NCI-H2081 (cell line): ENCODE measurements at places on chromosomes 2 and 18.

DNA sequence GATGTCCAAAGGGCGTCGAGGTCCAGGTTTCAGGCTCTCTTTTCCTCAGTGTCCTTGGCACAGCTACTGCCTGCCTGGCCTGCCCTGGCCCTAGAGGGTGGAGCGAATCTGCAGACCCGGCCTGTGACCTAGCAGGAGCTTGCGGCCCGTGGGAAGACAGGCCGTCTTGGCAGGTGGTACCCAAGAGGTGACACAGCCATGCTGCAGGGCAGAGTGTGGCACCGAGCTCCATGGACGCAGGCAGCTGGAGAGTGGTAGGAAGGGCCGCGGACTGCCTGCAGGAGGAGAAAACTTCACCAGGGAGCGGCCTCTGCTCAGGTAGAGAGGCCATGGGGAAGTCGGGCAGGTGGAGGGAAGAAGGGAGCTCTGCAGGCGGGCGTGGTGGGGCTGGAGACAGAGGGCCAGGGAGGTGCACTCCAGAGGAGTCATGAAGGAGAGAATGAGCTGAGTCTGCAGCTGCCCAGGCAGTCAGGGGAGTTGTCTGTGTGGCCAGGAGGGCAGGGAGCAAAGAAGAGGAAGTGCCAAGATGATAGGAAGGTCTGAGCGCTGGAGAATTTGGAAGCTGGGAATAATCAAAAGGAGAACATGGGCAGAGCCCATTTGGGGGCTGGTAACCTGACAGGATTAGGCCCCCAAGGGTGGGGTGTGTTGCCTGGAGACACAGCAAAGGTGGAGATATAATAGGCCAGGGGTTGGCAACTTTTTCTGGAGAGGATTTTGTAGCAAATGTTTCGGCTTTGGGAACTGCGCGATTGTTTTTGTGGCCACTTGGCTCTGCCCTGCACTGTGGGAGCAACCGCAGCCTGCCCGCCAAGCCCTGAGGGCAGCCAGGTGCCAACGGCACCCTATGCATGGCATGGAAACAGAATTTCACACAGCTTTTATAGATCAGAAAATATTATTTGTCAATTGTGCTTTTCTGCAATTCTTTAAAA is 154.4 kb upstream of the PXDN start:
- DNase-seq: no peak

GRCh38 chr2:100242891-100243619 is 79.2 kb downstream of the LONRF2 start:
- peak; percentile 66 for DNase-seq

DNA sequence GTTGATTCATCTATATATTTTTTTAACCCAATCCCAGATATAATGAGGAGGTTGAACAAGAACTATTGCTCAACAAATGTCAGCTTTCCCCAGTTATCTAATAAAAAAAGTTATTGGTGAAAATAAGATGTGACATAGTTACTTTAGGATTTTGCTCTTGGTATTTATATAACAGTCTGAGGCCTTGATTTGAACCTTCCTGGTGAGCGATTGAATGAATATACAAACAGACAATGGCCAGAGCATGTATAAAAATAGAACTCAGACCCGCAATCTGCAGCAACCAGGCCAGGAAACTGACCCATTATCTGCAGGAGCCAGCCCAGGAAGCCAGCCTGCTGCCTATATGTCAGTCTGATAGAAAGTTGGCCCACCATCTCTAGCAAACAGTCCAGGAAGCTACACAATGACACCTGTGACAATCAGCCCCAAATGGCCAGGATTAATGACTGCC is 81.6 kb downstream of the HS6ST1 start:
- no peak for DNase-seq

DNA sequence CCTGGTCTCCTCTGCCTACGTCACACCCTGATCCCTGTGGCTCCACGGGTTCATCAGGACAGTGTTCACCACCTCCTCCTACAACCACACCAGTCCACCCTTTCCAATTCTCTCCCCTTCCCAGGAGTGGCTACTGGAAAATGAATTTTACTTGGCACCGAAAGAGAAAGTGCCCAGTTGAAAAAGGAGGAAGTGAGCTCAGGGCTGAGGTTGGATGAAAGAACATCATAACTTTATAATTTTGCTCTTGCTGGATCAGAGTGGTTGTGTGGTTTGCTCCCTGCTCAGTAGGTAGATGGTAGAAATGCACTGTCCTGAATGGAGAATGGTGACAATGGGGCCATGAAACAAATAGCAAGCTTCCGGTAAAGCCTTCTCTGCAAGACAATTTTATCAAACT is 140.3 kb upstream of the DDX18 start:
- DNase-seq: no peak

- DNase-seq: no peak
Observed at GRCh38 chr18:64132871-64133270, 16.0 kb downstream of the LINC00305 start.

DNA sequence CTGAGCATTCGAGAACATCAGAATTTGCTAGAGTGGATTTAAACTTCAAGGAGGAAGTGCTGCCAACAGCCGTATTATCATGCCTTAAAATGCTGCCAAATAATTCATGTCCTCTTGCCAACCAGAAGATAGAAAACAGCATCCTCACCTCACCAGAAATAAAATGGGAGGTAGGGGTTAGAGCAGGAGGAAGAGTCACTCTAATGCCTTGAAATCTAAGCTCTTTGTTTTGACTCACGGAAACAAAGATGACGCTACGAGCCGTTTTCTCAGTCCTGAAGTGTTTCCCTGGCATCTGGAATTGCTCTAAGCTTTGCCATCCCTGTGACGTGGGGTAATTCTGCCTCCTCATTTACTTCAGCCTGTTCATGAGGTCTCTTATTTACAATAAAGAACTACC is 97.1 kb downstream of the PRPF40A start:
- no peak for DNase-seq

DNA sequence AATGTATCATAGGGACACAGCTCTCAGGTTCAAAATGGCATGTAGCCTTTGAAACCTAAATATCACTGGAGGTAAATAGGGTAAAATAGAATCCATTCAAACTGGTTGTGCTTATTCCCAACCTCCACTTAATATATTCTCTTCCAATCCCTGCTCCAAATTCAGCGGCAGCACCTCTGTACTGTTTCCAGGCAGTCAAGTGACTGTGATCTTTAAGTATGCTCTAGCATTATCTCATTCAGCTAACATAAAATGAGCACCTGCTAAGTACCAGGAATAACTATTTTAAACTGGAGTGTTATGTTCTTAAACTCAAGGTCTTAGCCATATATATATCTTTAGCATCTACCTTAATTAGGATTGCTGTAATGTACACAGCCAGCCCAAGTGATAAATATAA is 269.2 kb upstream of the SESTD1 start:
- no peak for DNase-seq

GRCh38 chr2:33051586-33052360 is 105.0 kb downstream of the LTBP1 start:
- no peak for DNase-seq

DNA sequence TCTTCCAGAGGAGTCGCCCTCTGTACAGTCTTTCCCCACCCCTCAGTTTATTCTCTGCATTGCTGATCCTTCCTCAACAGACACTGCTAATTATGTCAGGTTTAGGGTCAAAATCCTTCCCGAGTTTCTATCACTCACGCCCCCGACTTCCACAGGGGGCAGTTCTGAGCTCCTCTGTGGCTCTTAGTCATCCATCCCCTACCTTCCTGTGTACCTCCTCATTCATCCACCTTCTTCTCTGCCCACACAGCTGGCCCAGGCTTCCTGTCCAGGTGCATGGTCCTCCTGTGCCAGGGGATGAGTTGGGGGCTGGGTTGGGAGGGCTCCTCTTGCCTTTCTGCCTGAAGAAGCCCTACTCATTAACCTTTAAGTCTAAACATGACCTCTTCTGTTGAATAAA is 202.9 kb downstream of the ARL4C start:
- peak; percentile 68 for DNase-seq

DNA sequence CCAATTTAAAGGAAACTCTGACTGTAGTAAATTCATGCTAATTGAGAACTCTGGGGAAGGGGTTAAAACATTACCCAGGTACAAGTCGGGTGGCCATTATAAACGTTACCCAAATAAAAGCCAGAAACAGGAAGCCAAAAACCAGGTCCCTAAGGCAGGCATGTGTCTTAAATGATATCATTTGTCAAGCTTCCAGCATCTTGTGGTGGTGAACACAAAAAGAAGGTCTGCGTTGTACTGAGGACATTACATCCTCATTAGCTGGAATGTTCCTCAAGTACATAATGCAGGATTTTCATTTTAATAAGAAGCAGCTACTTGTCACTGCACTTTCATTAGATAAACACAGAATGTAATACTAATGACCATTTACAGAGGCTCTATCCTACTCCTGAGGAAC is 10.9 kb downstream of the PTGR3 start:
- DNase-seq: no peak
